ENCODE measurements at places on chromosomes 7 and 10.

DNA sequence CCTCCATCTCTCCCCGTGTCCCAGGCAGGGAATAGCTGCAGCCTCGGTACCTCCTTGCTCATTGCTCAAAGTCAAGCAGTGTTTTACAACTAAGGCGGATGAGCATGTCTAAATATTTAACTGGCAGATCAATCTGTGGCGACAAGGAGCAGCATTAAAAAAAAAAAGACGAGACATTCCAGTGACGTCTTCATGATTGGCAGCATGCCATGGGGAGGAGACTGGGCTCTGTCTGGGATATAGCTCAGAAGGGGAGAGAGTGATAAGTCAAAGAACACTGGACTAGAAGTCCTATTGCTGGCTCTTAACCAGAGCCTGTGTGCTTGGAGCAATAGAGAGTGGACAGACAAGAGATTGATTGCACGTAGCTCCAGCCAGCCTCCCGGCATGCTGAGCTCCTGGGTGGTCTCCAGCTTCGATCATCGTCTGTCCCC is 287.5 kb upstream of the PODXL start:
- no peak for DNase-seq

- DNase-seq, result peak; percentile 39
Observed at GRCh38 chr7:4715410-4715776, 33.3 kb downstream of the FOXK1 start.

DNA sequence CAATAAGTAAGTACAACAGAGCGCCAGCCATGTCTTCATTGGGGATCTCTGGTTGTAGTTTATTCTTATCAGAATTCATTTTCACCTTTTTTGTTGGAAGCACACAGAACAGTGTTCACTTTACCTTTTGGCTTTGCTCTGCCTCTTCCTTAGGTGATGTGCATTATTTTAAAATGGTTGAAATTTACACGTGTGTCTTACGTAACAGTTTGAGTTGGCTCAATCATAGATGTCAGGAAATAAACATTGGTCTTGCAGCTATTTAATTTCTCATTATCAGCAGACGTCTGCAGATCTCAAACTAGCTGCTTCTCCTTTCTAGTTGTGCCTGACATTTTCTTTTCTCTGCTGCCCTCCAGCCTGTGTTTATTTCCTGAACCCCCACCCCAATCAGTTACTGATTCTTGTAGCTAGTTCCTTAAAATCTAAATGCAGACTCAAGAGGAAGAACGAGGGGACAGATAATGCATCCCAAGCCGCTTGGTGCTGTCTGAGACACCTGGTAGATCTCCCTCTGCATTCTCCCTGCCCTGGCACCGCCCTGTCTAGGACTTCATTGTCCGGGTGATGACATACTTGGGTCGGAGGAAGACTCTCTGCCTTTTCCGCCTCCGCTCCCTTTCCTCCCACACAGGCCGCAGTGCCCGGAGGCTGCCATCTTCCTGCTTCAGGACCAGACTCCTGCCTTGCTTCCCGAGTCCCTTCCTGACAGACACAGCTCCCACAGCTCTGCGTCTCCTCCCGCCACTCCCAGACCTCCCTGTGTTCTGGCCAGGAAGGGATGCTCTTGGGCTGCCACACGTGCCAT is 108.2 kb downstream of the ANKRD61 start:
- DNase-seq, result no peak

GRCh38 chr7:1362301-1362700 is 97.0 kb downstream of the MICALL2 start:
- DNase-seq, result no peak

GRCh38 chr7:92644406-92645113 is 54.4 kb upstream of the FAM133B start:
- DNase-seq, result peak; percentile 82
